ENCODE measurements at places on chromosomes 16 and 17. TPM values are rescaled to one million over a fixed set of nuclear protein-coding genes. Genes with fewer than 3 reads are reported as not detected.

The P2RX1 gene
- total RNA-seq, result not detected

The WFDC1 gene
- not detected for total RNA-seq

The TRPV3 gene
- 1.2 TPM for total RNA-seq

The KRTAP9-8 gene
- not detected for total RNA-seq

The E2F4 gene
- total RNA-seq, result 47.6 TPM

The LRRC36 gene
- not detected for total RNA-seq

The MYH1 gene
- not detected for total RNA-seq

The CCDC78 gene
- total RNA-seq, result 1.6 TPM

The SLFN14 gene
- not detected for total RNA-seq

The LAT gene
- total RNA-seq, result 0.38 TPM

The TBX21 gene
- not detected for total RNA-seq

The MAF gene
- total RNA-seq, result 6.3 TPM

The HEXD gene
- 8.2 TPM for total RNA-seq

The KRTAP4-3 gene
- not detected for total RNA-seq

- DNase-seq, result no peak
These were observed 11.5 kb upstream of the BPTF start for GRCh38 chr17:67813803-67814180.

DNA sequence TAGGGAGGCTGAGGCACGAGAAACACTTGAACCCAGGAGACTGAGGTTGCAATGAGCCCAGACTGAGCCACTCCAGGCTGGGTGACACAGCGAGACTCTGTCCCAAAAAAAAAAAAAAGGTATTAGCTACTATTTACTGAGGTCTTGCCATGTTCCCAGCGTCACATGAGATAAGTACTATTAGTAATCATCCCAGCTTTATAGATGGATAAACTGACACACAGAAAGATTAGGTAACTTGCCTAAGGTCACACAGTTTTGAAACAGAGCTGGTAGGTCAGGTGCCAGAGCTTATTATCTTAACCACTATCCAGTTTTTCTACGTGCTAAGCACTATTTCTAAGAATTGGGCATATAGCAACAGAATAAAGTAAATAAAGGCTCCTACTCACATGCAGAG is 51.6 kb downstream of the TEX14 start:
- peak; percentile 24 for DNase-seq

- DNase-seq, result no peak
These were observed 64.5 kb downstream of the SMPD3 start for GRCh38 chr16:68383858-68384257.

DNA sequence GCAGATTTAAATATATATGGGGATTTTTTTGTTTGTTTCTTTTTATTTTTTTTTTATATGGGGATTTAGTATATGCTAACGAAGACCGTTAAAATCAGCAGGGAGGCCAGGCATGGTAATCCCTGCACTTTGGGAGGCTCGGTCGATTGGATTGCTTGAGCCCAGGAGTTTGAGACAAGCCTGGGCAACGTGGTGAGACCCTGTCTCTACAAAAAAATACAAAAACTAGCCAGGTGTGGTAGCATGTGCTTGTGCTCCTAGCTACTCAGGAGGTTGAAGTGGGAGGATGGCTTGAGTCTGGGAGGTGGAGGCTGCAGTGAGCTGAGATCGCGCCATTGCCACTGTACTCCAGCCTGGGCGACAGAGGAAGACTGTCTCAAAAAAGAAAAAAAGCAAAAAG is 22.3 kb upstream of the MEIOC start:
- DNase-seq, result no peak

GRCh38 chr16:85767531-85767930 is 16.6 kb upstream of the C16orf74 start:
- DNase-seq, result peak; percentile 91

DNA sequence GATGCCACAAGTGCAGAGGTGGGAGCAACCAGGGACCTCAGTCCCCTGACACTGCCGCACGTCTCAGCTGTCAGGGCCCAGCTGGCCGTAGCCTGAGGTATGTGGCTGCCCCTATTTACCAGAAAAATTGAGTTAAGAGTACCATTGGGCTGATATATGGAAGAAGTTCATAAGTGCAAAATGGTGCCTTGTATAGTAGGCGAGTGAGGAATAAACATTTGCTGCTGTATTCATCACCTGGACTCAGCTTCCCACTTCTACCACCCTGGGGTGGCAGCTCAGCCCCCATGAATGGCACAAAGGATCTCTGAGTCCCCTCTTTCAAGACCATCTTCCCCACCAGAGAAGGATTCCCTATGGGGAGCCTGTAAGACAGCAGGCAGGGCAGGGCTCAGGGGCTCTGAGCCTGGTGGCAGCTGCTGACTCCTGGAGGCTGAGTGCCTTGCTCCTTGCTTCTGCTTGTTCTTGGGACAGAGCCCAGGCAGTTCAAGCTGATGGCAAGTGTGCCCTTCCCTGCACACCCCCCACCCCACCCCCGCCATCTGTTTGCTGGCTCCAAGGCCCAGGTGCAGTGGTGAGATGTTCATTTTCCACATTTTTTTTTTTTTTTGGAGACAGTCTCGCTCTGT is 29.0 kb downstream of the TRPV2 start:
- DNase-seq, result no peak

DNA sequence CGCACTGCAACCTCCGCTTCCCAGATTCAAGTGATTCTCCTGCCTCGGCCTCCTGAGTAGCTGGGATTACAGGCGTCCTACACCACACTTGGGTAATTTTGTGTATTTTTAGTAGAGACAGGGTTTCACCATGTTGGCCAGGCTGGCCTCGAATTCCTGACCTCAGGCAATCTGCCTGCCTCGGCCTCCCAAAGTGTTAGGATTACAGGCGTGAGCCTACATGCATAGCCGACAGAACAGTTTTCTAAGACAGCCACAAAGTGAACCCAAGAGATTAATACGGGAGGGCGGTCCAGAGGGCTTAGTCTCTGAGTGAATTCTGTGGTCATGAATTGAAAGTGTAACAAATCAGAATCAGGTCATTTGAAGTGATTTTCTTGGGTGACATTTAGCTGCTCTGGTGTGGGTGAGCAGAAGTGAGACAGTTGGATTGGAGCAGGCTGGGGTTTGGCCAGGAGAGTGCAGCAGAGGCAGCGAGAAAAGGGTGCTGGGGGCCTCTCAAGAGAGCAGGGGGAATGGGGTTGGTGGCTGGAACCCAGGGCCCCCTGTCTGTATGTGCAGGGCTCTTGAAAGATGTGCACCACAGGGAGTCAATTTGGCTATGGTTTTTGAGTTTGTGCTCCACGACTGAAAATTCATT is 231.4 kb upstream of the WSCD1 start:
- no peak for DNase-seq

DNA sequence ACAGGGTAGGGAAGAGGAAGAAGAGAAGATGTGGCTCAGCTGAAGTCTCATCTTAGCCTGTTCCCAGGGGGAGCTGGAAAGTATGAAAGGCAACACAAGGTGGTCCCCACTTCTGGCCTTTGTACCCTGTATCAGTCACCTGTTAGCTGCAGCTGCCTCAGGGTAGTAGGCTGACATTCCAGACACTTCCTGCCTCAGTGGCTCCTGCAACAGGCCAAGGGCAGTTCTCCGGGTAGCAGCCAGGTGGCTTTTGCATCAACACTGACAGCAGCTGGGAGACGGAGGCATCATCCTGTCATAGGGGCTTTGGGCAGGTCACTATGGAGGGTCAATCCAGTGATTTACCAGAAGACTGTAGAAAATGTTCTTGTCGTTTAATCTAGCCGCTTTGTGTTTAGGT is 124.0 kb downstream of the RGS9 start:
- DNase-seq, result no peak

GRCh38 chr16:15398618-15399316 is 3.2 kb downstream of the MPV17L start:
- no peak for DNase-seq

DNA sequence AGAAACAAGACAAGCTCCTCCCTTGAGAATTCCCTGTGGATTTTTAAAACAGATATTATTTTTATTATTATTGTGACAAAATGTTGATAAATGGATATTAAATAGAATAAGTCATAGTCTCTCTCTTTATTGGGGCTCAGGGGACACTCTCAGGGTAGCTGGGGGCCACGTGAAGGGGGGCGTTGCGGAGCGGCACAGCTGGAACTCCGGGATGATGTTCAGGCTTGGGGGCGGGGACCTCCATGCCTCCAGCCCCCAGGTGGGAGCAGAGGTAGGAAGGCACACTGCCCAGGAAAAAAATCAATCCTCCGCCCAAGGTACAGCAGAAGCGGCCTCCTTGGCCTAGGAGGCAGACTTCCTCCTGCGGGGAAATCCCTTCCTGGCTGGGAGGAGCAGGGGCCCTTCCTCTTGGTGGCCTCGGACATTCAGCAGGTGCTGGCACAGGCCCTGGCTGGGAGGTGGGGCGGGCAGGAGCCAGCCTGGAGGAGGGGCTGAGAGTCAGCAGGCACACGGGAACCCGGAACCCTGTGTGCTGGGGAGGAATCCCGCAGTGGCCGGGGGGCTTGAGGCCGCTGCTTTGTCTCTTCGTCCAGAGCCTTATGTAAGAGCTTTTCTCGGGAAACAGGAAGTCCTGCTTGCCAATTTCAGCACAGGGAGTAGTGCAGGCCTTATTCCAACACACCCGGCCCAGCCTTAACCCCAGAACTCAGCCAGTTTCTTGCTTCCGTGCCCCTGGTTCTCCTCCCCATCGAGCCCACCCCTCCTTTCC is 591 bp upstream of the TNFSF13 start:
- DNase-seq, result peak; percentile 43

GRCh38 chr17:20706751-20707373 is 127.3 kb downstream of the CDRT15L2 start:
- DNase-seq, result no peak

Measured in bronchial epithelial cell (primary cell).